Memory B cell (primary cell): ENCODE measurements at places on chromosomes 6 and 20.
A peak's percentile ranks its signal among the peaks of the same experiment; 100 is the strongest.

DNA sequence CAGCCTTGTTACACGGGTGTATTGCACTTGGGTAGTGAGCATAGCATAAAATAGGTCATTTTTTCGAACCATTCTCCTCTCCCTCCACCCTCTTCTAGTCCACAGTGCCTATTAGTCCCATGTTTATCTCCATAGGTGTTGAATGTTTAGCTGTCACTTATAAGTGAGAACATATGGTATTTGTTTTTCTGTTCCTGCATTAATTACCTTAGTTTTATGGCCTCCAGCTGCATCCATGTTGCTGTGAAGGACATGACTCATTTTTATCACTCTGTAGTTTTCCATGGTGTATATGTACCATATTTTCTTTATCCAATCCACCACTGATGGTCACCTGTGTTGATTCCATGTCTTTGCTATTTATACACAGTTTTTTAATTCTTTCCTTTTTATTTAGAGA, 889.5 kb downstream of the EYS start:
- H3K4me3 ChIP-seq = no peak overlapping the region
- DNase-seq = no peak
- no peaks in the 10 kb centered on the region for H3K36me3 ChIP-seq
- H3K27me3 ChIP-seq = no peaks in the 10 kb centered on the region
- no peaks in the 10 kb centered on the region for H3K4me1 ChIP-seq

DNA sequence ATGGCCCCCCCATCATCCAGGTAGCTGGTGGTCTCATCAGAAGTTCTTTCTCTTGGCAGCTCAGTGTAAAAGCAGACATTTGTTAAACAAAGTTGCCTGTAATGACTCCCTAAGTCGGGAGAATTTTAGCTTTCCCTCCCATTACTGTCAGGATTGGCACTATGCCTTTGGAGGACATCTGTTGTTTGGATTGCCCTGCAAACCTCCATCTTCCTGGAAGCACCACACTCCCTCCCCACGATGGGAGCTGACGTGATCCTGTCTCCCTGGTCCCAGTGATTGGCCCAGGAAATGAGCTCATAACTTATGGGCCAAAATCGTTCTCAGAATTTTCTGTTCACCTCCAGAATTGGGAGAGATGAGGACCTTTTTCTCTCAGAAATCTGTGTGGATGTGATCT, 42.6 kb upstream of the CNR1 start:
- no peaks in the 10 kb centered on the region for H3K4me1 ChIP-seq
- no peak overlapping the region for H3K27ac ChIP-seq
- no peaks in the 10 kb centered on the region for H3K27me3 ChIP-seq
- no peak for DNase-seq
- no peak overlapping the region for H3K4me3 ChIP-seq
- no peaks in the 10 kb centered on the region for H3K36me3 ChIP-seq

GRCh38 chr6:32189742-32190053, 304 bp downstream of the PBX2 start:
- peak overlapping the region; percentile 88 for H3K4me3 ChIP-seq
- H3K27ac ChIP-seq = peak overlapping the region; percentile 95
- DNase-seq = no peak
- H3K27me3 ChIP-seq = no peaks in the 10 kb centered on the region
- H3K4me1 ChIP-seq = peaks cover 46% of the 10 kb centered on the region
- H3K36me3 ChIP-seq = peaks cover 41% of the 10 kb centered on the region

GRCh38 chr20:14498772-14499171, 161.4 kb upstream of the FLRT3 start:
- no peak overlapping the region for H3K4me3 ChIP-seq
- peaks cover 2% of the 10 kb centered on the region for H3K27me3 ChIP-seq
- H3K27ac ChIP-seq = no peak overlapping the region
- H3K4me1 ChIP-seq = no peaks in the 10 kb centered on the region
- no peaks in the 10 kb centered on the region for H3K36me3 ChIP-seq
- DNase-seq = no peak

DNA sequence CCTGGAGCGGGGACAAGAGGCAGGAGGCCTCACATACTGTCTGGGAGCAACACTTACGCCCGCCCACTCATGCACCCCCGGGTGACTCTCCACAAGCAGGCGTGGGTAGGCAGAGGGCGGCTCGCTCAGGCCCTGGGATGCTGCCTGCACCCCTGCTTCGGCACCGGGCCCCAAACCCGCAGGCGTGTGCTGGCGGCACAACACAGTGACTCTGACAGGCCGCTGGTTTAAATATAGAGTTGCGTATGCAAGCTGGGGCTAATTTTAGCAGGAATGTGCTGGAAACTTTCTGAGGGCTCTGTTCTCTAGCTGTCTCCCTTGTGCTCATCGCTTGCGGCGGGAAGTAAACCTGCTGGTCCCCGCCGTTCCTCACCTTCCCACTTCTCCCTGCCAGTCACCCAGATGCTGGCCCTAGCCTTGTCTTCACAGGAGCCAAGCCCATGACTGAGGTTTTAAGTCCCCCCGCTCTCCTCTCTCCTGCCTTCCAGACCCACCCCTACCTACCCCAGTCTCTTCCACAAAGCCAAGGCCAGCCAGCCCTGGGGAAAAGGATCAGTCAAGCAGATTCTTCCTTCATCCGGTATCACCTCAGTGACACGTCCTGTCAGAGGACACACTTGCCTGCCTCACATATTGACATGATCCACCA, 94.5 kb upstream of the FOXP4 start:
- H3K4me3 ChIP-seq = no peak overlapping the region
- no peaks in the 10 kb centered on the region for H3K36me3 ChIP-seq
- no peak overlapping the region for H3K27ac ChIP-seq
- no peak for DNase-seq

- peaks cover under 1% of the 10 kb centered on the region for H3K36me3 ChIP-seq
- H3K27ac ChIP-seq = peak overlapping the region; percentile 86
- H3K4me1 ChIP-seq = peaks cover 16% of the 10 kb centered on the region
- H3K4me3 ChIP-seq = peak overlapping the region; percentile 92
- H3K27me3 ChIP-seq = no peaks in the 10 kb centered on the region
- DNase-seq = peak; percentile 15
Measured at GRCh38 chr6:34792605-34793500, 970 bp downstream of the BLTP3A start.

DNA sequence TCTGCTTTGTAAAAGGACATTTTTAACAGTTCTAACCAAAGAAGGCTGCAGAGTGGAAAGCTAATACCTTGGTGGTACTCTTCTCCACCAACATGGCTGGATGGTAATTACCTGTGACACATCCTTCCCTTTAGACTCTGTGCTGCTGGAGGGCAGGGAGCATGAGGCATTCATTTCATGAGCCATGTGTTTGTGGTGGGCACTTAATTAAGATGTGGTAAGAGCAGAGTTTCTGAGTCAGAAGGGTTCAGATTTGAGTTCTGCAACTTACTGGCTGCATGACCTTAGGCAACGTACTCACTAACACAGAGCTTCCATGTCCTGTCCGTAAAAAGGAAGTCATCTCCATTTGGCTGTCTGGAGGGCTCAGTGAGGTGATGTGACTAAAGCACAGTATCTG, 9.1 kb upstream of the ZNF133 start:
- H3K27me3 ChIP-seq = peaks cover 11% of the 10 kb centered on the region
- no peak overlapping the region for H3K27ac ChIP-seq
- no peaks in the 10 kb centered on the region for H3K36me3 ChIP-seq
- DNase-seq = no peak
- no peaks in the 10 kb centered on the region for H3K4me1 ChIP-seq

DNA sequence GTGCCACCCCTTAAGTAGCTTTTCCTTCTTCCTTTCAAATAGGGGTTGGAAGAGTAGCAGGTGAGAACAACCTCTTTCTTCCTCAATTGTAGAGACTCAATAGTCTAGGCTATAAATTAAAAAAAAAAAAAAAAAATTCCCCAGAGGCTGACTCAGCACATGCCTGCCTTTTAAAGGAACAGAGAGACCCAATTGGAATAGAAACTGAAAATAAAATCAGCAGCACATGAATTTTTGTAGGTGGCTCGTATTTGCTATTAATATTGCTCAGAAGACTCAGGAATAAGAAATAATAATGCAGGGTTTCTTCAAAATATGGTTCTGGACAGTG, 19.3 kb downstream of the TOP1 start:
- peak overlapping the region; percentile 63 for H3K4me3 ChIP-seq
- peaks cover 56% of the 10 kb centered on the region for H3K4me1 ChIP-seq
- H3K27me3 ChIP-seq = no peaks in the 10 kb centered on the region
- DNase-seq = no peak
- H3K27ac ChIP-seq = peak overlapping the region; percentile 65

DNA sequence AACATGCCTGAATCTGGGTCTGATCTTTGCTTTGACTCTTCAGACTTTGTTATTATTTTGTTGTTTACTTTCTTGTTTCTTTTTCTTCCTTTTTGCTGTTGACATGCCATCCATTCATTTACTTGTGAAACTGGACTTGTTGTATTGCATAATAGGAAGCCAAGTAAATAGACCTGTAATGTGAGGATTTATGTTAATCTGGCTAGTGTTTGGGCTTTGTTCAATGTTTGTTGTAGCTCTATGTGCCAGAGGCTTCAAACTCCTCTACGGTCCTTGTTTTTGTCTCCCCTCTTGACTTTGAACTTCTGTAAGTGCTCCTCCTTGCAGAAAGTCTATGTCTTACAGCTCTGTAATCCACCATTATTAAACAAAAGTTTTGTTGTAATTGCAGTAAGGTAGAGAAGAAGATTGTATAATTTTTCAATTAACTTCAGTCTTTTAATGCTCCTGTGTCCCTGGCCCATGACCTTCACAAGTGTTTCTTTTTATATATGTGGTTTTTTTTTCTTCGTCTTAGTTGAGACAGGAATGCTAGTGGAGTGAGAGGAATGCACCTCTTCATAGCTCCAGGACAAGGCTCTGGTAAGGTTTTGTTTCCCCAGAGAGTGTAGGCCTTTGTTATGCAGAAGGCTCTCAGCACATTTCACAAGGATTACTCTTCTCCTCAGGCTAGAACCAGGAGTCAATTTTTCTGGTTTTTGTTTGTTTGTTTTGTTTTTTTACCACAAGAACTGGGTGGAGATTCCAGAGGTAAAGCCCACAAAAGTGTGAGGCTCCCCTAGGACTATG, 1061.8 kb upstream of the CITED2 start:
- no peaks in the 10 kb centered on the region for H3K36me3 ChIP-seq
- H3K27ac ChIP-seq = no peak overlapping the region
- DNase-seq = no peak
- peaks cover 2% of the 10 kb centered on the region for H3K27me3 ChIP-seq

DNA sequence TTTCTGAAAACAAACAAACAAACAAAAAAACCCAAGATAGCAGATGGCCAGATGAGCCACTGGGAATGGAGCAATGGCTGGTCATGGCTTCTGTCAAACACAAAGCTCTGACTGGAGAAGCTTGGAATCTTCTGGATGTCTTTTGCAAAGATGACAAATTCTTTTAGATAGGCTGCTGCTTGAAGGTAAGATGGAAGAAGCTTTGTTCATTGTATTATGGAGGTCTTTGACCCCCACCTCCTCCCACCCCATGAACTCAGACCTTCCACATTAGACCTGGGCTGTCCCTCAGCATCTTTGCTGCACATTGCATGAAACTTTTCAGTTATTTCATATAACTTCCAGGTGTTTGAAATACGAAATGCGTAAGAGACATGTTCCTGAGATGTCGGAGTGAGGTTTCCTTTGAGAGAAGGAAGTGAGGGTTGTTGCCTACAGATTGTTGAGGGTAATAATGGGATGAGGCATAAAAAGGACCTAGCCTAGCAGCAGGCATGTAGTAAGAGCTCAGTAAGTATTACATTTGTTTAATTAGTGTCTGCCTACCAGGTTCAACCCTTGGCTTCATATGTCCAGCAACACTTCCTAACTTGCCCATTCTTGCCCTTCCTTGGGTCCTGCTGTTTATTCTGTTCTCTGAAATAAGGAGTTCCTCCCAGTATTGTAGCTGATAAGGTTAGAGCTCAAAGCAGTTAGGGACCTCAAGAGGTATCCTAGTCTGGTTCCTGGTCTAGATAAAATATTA, 51.4 kb upstream of the IER3 start:
- H3K4me3 ChIP-seq = no peak overlapping the region
- DNase-seq = no peak
- H3K27me3 ChIP-seq = peaks cover 5% of the 10 kb centered on the region

- H3K4me1 ChIP-seq = peaks cover 5% of the 10 kb centered on the region
- no peak for DNase-seq
- H3K36me3 ChIP-seq = peaks cover 22% of the 10 kb centered on the region
- no peaks in the 10 kb centered on the region for H3K27me3 ChIP-seq
- H3K27ac ChIP-seq = no peak overlapping the region
- H3K4me3 ChIP-seq = no peak overlapping the region
Measured at GRCh38 chr20:45938727-45939438, 4.4 kb downstream of the PCIF1 start.

GRCh38 chr20:63745424-63745805, 5.8 kb downstream of the SLC2A4RG start:
- no peaks in the 10 kb centered on the region for H3K36me3 ChIP-seq
- H3K27me3 ChIP-seq = peaks cover 1% of the 10 kb centered on the region
- no peak overlapping the region for H3K27ac ChIP-seq
- no peak for DNase-seq
- H3K4me3 ChIP-seq = no peak overlapping the region

DNA sequence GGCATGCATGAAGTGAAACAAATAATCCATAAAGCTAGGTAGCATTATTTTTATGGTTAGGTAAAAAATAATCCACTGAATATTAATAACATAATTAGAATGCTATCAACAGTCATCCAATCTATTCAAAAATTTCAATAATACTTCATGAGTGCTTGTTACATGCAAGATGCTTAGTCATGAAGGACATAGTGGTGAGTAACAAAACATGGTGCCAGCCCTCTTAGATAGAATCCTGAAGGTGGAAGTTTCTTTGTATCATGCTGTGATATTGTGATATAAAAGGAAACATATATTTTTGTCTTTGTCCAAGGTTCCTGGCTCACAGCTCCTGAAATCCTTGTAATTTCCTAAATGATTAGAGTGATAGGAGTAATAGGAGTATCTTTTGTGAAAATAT, 14.9 kb downstream of the RCAN2 start:
- no peaks in the 10 kb centered on the region for H3K36me3 ChIP-seq
- H3K27ac ChIP-seq = no peak overlapping the region
- no peaks in the 10 kb centered on the region for H3K4me1 ChIP-seq
